ENCODE measurements at places on chromosomes 4 and X. TPM values are rescaled to one million over a fixed set of nuclear protein-coding genes. Genes with fewer than 3 reads are reported as not detected.

DNA sequence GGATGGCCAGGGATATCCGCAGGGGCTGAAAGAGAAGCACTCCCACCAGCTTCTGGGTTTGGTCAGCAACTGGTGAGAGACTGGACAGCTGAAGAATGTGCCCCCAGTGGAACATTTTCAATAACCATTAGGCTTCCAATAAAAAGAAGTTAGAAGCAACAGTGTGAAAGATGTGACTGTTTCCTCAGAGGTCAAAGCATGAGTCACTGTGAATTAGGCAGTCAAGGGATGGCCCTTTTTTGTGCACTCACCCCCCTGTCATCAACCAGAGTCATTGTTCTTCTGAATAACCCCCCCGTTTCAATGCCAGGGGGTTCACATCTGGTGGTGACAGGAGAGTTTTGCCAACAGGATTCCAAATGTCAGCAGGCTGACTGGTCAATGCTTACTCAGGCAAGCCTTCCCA, 74.6 kb upstream of the SH3RF1 start:
- DNase-seq, result no peak

GPR34 gene
- 2.0 TPM for total RNA-seq

DNA sequence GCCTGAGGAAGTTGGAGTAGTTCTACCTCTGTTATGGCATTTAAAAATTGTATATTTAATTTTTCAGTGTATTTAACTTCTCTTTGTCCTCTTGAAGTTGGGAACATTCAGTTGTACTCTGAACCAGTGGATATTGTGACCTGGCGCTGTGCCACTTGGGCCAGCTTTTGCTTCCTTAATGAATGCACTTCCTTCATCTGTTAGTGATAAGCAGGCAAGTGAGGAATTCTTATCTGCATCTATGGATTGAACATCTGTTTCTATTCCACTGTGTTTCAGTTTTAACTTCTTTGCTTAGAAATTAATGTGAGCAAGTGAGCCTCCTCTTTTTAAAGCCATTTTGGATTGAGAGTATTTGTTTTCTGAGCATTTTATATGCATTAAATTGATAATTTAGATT, 128.3 kb downstream of the UCHL1 start:
- DNase-seq, result peak; percentile 87

ATP10D gene
- total RNA-seq, result 11.6 TPM

GLOD5 gene
- not detected for total RNA-seq

GLUD2 gene
- total RNA-seq, result 1.6 TPM

Measured in cardiac septum (tissue), 1 donor.